Stimulated activated CD8-positive, alpha-beta memory T cell treated with anti-CD3 and anti-CD28 coated beads, Interleukin-15, amount 100 ng/mL, for 1 hour (primary cell): ENCODE measurements at places on chromosomes 2 and 18.

DNA sequence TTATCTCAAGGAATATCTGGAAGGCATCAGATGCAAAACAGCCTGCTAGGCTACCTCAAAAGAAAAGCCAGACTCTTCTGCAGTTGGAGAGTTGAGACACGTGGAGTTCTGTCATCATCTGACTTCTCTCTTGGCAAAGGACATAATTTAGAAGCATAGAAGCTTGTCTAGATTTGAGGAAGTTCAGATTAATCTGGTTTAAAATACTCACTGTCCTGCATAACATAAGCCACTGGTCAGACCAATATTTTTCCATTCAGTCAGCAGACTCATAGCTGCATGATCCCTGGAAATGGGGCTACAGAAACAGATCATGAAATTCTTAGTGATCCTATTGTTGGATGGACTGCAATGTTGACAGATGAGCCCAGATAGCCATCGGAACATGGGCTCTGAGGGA lies 349.0 kb downstream of the TXNL1 start:
- DNase-seq = no peak

DNA sequence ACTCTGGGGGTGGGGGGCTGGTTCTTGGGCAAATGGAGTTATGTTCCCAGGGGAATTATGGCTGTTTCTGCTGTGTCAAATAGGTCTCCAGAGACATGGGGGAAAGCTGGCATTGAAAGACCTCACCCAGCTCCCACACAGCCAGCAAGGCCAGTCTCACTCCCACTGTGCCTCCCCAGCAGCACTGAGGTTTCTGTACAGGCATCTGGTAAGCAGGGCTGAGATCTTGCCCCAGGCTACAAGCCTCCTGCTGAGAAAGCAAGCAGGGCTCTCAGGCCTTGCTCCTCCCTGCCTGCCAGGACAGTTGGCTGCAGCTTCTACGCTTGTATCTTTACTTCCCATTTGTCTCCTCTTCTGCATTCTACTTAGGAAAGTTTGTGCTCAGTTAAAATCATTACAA lies 50.5 kb upstream of the FHOD3 start:
- DNase-seq = no peak

- no peak for DNase-seq
These were observed 202.4 kb downstream of the INSIG2 start for GRCh38 chr2:118290411-118291250.

DNA sequence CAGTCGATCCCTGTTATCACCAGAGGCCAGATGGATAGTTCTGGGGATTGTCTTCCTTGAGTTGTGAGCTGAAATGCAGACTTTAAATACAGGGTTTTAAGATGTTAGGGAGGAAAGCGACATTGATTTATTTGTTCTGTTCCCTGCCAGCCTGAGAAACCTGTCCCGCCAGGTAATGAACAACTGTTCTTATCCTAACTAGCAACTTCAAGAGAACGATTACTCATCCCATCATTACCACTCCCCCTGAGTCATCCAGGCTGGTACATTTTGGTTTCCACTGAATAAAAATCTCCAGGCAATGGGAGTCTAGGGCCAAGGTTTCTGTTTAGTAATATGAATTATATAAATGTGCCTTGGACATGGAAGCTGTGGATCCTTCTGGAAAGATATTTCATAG lies 131.2 kb downstream of the LYPD6B start:
- DNase-seq = no peak

DNA sequence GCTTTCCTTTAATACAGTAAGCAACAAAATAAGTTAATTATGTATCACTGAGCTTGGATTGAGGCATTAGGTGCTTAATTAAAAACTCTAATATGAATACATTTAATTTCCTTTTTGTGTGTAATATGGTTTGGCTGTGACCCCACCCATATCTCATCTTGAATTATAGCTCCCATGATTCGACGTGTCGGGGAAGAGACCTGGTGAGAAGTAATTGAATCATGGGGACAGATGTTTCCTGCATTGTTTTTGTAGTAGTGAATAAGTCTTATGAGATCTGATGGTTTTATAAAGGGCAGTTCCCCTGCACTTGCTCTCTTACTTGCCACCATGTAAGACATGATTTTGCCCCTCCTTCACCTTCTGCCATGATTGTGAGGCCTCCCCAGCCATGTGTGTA lies 325.4 kb upstream of the CDH7 start:
- DNase-seq = no peak
